Motor neuron (in vitro differentiated cells): ENCODE measurements at places on chromosomes 6 and 20.

- peak; percentile 75 for ATAC-seq
Observed at GRCh38 chr6:159349915-159350314, 180.7 kb downstream of the FNDC1 start.

- ATAC-seq, result peak; percentile 99
Observed at GRCh38 chr6:62285612-62286469, at the start of gene KHDRBS2. Gene KHDRBS2, minus strand, starts transcription at chr6:62286225.

- ATAC-seq, result peak; percentile 29
Observed at GRCh38 chr6:169589699-169590257, 112.1 kb downstream of the WDR27 start.

DNA sequence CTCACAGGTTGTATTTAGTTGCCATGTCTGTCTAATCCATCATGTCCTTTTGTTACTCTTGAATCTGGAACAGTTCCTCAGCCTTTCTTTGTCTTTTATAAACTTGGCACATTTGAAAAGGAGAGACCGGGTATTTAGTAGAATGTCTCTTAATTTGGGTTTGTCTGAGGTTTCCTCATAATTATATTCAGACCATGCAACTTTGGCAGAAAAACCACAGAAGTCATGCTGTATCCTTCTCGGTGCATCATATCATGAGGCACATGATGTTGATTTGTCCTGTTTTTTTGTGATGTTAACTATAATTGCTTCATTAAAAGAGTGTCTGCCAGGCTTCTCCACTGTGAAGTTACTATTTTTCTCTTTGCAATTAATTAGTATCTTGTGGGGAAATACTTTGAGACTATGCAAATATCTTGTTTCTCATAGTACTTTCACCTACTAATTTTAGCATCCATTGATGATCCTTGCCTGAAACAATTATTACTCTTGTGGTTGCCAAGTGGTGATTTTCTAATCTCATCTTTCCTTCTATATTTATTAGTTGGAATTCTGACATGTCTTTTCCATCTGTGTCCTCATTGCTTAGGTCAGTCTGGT lies 837.3 kb downstream of the DHX35 start:
- no peak for ATAC-seq

DNA sequence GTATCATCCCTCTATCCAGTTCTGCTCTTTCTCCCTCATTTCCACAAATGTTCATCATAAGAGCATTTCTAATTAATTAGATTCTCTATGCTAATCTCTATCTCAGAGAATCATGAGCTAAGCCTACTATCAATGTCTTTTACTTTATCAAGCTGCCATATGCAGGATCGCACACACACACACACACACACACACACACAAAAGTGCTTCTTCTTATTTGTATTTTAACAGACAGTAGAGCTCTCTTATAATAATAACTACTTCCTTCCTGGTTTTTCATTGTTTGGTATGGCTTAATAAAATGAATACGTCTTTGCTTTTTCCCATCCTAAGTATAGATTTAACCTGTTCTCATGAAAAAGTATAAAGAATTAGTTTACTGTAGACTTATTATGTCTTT lies 170.2 kb downstream of the HAO1 start:
- ATAC-seq, result no peak

- ATAC-seq, result no peak
Observed at GRCh38 chr6:157035546-157035945, 258.4 kb downstream of the ARID1B start.

GRCh38 chr20:54103762-54104600 lies 33.6 kb upstream of the BCAS1 start:
- no peak for ATAC-seq

DNA sequence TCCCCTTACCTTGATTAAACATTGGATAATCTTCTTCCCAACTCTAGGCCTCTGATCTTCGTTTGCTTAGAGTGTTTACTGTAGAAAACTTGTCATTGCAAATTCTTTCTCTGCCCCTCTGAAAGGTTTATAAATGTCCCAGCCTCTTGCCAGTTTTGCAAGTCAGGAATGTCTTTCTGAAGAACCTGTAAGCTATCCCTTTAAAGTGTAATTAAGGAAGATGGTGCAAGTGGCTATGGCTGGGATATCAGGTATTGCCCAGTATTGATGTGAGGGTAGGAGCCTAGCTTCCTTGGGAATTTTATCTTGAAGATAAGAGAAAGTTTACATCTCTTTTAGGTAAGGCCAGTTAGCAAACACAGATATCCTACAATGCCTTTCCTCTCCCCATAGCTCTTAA lies 211.0 kb upstream of the RIMS1 start:
- ATAC-seq, result no peak

DNA sequence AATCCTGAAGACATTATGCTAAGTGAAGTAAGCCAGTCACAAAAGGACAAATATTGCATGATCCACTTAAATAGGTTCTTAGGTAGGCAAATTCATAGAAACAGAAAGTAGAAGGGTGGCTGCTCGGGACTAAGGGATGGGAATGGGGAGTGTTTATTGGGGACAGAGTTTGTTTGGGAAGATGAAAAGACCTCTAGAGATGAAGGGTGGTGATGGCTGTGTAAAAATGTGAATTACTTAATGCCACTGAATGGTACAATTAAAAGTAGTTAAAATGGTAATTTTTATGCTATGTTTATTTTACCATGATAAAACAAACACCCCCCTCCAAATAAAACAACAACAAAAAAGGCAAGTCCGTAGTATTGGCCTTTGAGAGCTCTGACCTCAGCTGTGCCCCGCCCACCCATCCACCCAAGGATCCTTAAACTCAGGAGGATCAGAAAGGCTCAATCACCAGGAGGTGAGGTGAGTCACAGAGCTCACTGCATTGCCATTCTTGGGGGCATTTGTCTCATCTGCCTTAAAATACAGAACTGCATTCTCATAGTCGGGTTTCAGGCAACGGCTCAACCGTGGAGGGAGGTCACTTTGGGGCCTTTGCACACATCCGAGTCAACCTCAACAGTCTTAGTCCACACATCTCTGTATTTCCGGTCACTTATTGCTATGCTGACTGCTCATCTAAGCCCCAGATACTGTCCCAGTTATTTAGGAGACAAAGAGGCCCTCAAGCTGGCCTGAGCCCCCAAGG lies 96.7 kb downstream of the SLC22A23 start:
- no peak for ATAC-seq

GRCh38 chr6:101534386-101534785 lies 140.9 kb downstream of the GRIK2 start:
- ATAC-seq, result no peak

GRCh38 chr6:28333047-28333446 lies 2.9 kb downstream of the ZSCAN31 start:
- ATAC-seq, result no peak

GRCh38 chr20:44182135-44182765 lies 4.7 kb downstream of the JPH2 start:
- ATAC-seq, result no peak

- ATAC-seq, result no peak
Observed at GRCh38 chr6:52724042-52724405, 39.3 kb downstream of the GSTA2 start.

- no peak for ATAC-seq
Observed at GRCh38 chr20:16520154-16520553, 53.1 kb downstream of the KIF16B start.

- no peak for ATAC-seq
Observed at GRCh38 chr20:59692139-59692538, 87.8 kb downstream of the PHACTR3 start.

GRCh38 chr6:85685713-85686112 lies 43.0 kb upstream of the SYNCRIP start:
- ATAC-seq, result no peak

GRCh38 chr20:21184819-21185218 lies 58.9 kb downstream of the KIZ start:
- no peak for ATAC-seq

GRCh38 chr6:74579794-74580193 lies 626.1 kb downstream of the COL12A1 start:
- no peak for ATAC-seq

DNA sequence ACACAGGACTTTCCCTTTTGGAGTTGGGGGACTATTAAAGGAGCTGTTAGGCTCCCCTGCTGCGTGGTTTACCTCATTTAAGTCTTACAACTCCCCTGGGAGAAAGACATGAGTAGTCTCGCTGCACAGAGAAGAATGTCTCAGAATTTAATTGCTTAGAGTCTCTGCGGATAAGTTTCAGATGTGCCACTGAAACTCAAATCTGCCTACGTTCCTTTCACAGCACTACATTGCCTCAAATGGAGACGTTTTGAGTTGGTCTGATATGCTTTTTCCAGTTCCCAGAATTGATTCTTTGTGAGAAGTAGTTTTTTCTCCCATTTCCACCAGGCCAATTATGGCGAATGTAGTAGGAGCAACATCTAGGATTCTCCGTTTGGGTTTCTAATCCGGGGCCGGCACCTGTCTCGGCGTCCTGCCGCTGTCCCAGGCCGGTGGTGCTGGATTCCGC lies 532 bp upstream of the SLC35F1 start:
- ATAC-seq, result no peak

- ATAC-seq, result no peak
Observed at GRCh38 chr6:144131248-144131709, 19.0 kb upstream of the STX11 start.

DNA sequence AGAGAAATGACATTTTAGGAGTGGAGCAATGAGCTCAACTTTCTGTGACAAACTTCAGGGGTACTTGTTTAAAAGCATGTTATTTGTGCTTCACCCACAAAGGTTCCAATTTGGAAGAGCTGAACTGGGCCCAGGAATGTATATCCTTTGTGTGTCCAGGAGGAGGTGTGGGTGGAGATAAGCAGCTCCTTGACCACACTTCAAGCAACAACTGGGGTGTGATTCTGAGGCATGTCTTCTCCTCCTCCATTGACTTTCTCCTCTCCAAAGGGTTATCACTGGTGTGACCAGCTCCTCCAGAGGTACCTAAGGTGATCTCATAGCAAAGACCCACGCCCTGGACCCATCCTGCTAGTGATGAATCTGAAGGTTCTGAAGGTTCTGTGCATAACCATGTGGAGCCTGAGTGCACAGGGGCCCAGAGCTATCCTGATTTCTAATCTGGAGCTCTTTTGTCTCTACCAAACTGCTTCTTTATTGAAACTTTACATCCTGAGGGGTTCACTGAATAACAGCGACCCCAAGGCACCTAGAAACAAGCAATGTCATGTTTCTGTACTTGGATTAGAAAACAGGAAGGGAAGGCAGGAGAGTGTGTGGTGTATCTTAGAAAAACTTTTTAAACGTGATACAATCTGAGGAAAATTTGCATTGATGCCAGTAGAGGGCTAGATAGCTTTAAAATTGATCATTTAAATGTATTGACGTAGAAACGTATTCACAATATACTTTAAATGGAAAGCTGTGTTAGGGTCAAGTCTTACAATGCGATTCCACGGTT lies 60.9 kb upstream of the CD93 start:
- no peak for ATAC-seq

DNA sequence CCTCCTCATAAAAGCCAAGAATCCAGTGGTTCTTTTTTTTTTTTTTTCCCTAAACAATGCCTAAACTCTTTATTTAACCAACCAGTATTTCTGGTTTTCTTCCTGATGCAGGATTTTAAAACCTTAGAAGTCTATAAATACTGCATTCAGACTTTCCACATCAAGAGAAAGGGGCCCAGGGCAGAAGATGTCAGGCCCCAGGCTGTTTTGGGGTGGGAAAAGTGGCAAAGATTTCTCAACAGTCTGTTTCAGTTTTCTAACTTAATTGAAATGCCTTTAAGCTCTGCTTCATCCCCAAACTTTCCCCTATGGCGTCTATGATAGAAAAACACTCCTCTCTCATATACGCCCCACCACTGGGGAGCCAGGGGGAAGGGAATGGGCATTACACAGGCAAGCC lies 33.1 kb downstream of the QRSL1 start:
- ATAC-seq, result no peak
